Naive thymus-derived CD4-positive, alpha-beta T cell (primary cell): ENCODE measurements at places on chromosomes 13 and 19.

DNA sequence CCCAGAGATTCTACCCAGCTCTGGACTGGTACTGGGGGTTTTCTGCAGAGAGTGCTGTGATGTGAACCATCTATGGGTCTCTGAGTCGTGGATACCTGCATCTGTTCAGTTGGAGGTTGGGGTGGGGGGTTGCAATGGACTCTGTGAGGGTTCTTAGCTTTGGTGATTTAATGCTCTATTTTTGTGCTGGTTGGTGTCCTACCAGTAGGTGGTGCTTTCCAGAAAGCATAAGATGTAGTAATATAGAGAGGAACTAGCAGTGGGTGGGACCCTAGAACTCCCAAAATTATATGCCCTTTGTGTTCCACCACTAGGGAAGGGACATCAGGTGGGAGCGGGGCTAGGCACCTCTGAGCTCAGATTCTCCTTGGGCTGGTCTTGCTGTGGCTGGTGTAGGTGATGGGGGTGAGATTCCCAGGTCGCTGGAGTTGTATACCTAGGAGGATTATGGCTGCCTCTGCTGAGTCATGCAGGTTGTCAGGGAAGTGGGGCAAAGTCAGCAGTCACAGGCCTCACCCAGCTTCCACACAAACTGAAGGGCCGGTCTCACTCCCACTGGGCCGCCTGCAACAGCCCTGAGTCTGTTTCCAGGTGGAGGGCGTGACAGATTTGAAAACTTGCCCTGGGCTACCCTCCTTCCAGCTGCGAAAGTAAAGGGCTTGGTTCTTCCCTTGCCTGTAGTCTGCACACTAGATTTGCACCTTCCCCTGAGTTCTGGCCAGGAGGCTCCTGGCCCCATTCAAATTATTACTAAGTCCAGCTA is 573.0 kb upstream of the SLITRK1 start:
- no peaks in the 10 kb centered on the region for H3K36me3 ChIP-seq
- H3K4me3 ChIP-seq: no peak overlapping the region
- no peak for DNase-seq
- H3K27me3 ChIP-seq: no peaks in the 10 kb centered on the region
- H3K27ac ChIP-seq: no peak overlapping the region
- H3K4me1 ChIP-seq: no peaks in the 10 kb centered on the region

DNA sequence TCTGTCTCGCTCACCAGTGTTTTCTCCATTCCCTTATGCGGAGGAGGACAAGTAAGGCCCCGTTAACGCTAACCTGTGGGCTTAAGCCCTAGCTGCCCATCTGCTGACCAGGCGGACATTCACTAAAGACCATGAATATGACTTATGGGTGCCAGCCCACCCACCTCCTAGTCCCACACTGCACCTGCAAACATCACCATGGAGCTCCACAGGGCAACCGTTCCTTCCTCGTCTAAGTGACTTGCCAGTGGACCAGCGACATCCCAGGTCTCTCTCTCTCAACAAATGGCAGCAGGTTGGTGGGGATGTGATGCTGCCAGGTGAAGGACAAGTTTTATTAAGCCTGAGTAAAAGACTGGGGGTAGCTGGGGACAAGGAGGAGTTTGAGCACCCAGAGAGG is 55.2 kb downstream of the CCDC70 start:
- H3K27ac ChIP-seq: no peak overlapping the region
- no peak for DNase-seq
- no peak overlapping the region for H3K4me3 ChIP-seq

GRCh38 chr13:23955064-23955463 is 57.8 kb upstream of the C1QTNF9B start:
- no peak overlapping the region for H3K27ac ChIP-seq
- no peaks in the 10 kb centered on the region for H3K27me3 ChIP-seq
- H3K4me1 ChIP-seq: no peaks in the 10 kb centered on the region
- no peak for DNase-seq
- H3K36me3 ChIP-seq: no peaks in the 10 kb centered on the region

GRCh38 chr19:14619404-14619803 is 36.5 kb downstream of the CLEC17A start:
- no peak overlapping the region for H3K27ac ChIP-seq
- H3K27me3 ChIP-seq: no peaks in the 10 kb centered on the region
- H3K4me3 ChIP-seq: no peak overlapping the region
- H3K4me1 ChIP-seq: no peaks in the 10 kb centered on the region

GRCh38 chr19:29118389-29118788 is 94.6 kb downstream of the UQCRFS1 start:
- no peaks in the 10 kb centered on the region for H3K27me3 ChIP-seq
- no peaks in the 10 kb centered on the region for H3K4me1 ChIP-seq
- no peak for DNase-seq
- no peaks in the 10 kb centered on the region for H3K36me3 ChIP-seq
- no peak overlapping the region for H3K27ac ChIP-seq
- no peak overlapping the region for H3K4me3 ChIP-seq

DNA sequence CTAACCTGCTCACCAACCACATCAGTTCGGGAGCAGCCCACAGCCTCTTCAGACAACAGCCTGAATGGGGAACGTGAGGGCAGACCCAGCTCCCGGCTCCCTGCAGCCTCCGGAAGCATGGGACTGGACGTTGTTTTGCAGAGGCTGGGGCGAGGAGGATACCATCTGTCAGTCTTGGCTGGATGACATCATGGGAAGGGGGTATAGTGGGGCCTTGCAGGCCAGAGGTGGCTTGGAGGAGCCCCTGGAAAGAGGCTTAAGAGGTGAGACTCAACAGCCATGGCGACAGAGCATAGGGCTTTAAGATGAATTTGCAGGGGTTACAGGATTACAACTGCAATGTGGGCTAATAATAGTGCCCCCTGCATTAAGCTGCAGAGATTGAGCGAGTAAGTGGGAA is 1.5 kb downstream of the FXYD3 start:
- DNase-seq: no peak
- no peaks in the 10 kb centered on the region for H3K36me3 ChIP-seq
- no peak overlapping the region for H3K4me3 ChIP-seq
- no peaks in the 10 kb centered on the region for H3K4me1 ChIP-seq
- H3K27me3 ChIP-seq: no peaks in the 10 kb centered on the region
- no peak overlapping the region for H3K27ac ChIP-seq

GRCh38 chr13:78934336-78934735 is 275.4 kb upstream of the OBI1 start:
- H3K4me3 ChIP-seq: no peak overlapping the region
- no peak overlapping the region for H3K27ac ChIP-seq
- no peaks in the 10 kb centered on the region for H3K4me1 ChIP-seq
- H3K36me3 ChIP-seq: no peaks in the 10 kb centered on the region

- H3K4me3 ChIP-seq: no peak overlapping the region
- peaks cover 10% of the 10 kb centered on the region for H3K27me3 ChIP-seq
- no peak for DNase-seq
- H3K36me3 ChIP-seq: no peaks in the 10 kb centered on the region
- no peak overlapping the region for H3K27ac ChIP-seq
Observed at GRCh38 chr19:55447421-55448174, 4.5 kb upstream of the SHISA7 start.

GRCh38 chr13:46149272-46150133 is 32.5 kb downstream of the LCP1 start:
- no peaks in the 10 kb centered on the region for H3K27me3 ChIP-seq
- no peak for DNase-seq
- H3K4me3 ChIP-seq: no peak overlapping the region
- H3K27ac ChIP-seq: peak overlapping the region; percentile 48
- H3K36me3 ChIP-seq: peaks cover 77% of the 10 kb centered on the region
- no peaks in the 10 kb centered on the region for H3K4me1 ChIP-seq

DNA sequence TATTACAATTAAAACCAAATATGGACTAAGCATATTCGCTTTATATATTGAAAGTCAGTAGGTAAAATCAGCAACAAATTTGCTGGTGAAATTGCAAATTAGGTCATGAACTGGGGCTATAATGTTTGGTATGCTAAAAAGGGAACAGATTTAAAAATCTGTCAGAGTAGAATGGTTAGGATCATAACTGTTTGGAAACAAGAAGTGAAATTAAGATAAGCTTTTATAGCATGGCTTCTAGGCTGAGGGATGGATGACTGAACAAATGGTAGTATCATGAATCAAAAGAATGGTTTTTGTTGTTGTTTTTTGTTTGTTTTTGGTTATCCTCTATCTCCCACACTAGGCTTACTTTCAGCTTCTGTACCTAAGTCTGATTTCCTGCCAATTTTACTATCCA is 1090.4 kb downstream of the PCDH9 start:
- no peak for DNase-seq
- no peaks in the 10 kb centered on the region for H3K36me3 ChIP-seq
- H3K27ac ChIP-seq: no peak overlapping the region
- no peaks in the 10 kb centered on the region for H3K27me3 ChIP-seq
- no peaks in the 10 kb centered on the region for H3K4me1 ChIP-seq

- H3K36me3 ChIP-seq: no peaks in the 10 kb centered on the region
- H3K4me3 ChIP-seq: no peak overlapping the region
- no peak overlapping the region for H3K27ac ChIP-seq
- no peaks in the 10 kb centered on the region for H3K4me1 ChIP-seq
- DNase-seq: no peak
Observed at GRCh38 chr13:100102042-100102441, 13.1 kb downstream of the PCCA start.

DNA sequence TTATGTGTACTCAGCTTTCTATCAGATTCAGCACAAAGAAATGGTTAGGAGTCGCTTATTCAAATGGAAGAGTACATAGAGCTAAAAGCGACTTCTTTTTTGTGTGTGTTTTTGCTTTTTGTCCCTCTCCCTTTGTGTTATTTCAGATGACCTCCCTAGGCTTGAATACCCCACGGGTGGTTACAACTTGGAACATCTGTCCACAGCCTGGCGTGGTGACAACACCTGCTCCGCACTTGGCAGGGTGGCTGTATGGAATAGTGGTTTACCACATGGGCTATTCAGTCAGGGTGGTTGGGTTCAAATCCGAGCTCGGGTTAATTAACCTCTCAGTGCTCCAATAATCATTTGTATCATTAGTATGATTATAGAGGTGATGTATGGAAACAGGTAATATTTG is 151.6 kb upstream of the FREM2 start:
- DNase-seq: no peak
- H3K4me1 ChIP-seq: no peaks in the 10 kb centered on the region
- H3K4me3 ChIP-seq: no peak overlapping the region
- H3K27ac ChIP-seq: no peak overlapping the region
- no peaks in the 10 kb centered on the region for H3K27me3 ChIP-seq

DNA sequence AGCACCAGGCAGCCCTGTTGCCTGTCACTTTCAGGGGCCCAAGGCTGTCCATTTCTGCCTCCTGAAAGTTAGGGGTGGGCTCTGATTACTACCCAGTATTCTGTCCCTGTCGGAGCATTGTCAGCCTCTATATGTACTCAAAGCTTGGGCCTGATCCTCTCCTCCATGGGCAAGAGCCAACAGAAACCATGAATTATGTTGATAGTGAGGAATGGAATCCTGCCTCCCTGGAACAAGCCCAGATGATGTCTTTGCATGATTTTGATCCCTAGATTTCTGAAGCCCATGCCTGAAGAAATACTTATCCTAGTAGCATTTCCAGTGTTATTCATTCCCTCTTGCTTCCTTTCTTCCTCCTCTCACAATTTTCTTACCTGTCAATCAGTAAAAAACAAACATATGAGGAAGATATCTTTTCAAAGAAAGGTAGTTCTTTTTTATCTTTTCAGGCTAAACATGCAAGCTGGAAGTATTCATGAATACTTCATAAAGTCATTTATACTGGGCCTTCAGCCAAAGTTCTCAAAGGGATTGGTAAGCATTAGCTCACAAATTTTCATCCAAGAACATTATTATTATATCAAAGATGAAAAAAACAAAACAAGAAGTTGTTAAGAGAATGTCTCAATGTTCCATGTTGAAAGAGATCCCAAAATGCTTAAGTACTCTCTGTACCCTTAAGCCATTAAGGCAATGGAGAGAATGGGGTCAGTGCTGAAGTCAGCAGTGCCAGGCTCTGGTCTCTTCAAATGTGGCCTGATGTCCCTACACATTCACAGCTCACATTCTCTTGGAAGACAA is 171.7 kb downstream of the NHLRC3 start:
- DNase-seq: no peak
- H3K27me3 ChIP-seq: no peaks in the 10 kb centered on the region
- no peaks in the 10 kb centered on the region for H3K4me1 ChIP-seq
- no peaks in the 10 kb centered on the region for H3K36me3 ChIP-seq
- no peak overlapping the region for H3K27ac ChIP-seq
- no peak overlapping the region for H3K4me3 ChIP-seq

DNA sequence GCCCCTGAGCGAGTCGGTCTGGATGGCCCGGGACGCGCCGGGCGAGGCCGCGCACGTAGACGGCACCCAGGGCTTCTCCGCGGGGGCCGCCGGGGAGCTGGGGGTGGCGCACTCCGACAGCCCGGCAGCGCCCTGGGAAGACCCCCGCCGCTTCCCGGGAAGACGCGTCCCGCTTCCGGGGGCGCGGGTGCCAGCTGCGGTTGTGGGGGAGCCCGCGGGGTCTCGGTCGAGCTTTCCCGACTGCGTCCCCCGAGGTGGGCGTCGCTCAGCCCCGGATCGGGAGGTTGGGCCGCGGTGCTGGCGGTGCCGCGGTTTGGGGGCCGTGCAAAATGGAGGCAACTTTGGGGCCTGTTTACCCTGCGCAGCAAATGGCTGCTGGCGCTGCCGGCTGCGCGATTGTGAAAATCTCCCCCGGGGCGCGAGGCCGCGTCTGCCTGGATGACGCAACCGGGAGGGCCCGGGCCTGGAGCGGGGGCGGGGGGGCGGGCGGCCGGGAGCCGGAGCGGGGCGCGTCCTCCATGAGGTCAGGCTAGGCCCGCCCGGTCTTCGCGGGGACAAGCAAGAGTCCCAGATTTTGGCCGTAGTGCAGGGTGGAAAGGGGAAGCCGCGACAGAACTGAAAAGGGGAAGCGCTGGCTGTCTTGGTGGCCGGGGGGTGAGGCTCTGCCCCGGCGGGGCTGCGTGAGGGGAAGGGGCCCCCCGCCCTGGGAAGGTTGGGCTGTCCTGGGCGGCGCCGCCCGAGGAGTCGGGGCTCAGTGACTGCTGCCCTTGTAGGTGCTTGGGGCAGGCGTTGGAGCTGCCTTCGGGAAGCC is 11.3 kb downstream of the PEAK3 start:
- peak; percentile 72 for DNase-seq
- H3K27ac ChIP-seq: peak overlapping the region; percentile 87
- H3K4me1 ChIP-seq: peaks cover 35% of the 10 kb centered on the region
- H3K27me3 ChIP-seq: no peaks in the 10 kb centered on the region
- peak overlapping the region; percentile 96 for H3K4me3 ChIP-seq
- H3K36me3 ChIP-seq: no peaks in the 10 kb centered on the region

DNA sequence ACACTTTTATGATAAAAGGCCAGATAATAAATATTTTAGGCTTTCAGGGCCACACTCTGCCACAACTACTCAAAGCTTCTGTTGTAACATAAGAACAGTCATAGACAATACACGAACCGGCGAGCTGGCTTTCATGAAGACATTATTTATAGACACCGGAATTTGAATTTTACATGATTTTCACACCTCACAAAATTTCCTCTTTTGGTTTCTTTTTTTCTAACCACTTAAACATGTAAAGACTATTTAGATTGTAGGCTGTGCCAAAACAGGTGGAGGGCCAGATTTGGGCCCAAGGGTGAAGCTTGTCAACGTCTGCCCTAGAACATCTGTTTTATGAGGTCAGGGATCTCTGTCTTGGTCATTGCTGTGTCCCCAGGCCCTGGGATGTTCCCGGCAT is 29.7 kb upstream of the FXYD3 start:
- H3K27me3 ChIP-seq: no peaks in the 10 kb centered on the region
